ENCODE measurements at places on chromosomes 1 and 21. TPM values are rescaled to one million over a fixed set of nuclear protein-coding genes. Genes with fewer than 3 reads are reported as not detected.

The NIBAN1 gene
- total RNA-seq, result 71.1 TPM

The FAM89A gene
- total RNA-seq, result 7.8 TPM

The CHAF1B gene
- total RNA-seq, result 4.1 TPM

The ADAMTS4 gene
- total RNA-seq, result 2.3 TPM

The OR2G6 gene
- not detected for total RNA-seq
